Midbrain (tissue), 1 donor: ENCODE measurements at places on chromosomes 6 and 20.

- DNase-seq, result no peak
These were observed 107.0 kb downstream of the TNFRSF21 start for GRCh38 chr6:47202644-47203205.

- peak; percentile 61 for DNase-seq
These were observed 55.9 kb downstream of the ANKEF1 start for GRCh38 chr20:10090588-10091166.

DNA sequence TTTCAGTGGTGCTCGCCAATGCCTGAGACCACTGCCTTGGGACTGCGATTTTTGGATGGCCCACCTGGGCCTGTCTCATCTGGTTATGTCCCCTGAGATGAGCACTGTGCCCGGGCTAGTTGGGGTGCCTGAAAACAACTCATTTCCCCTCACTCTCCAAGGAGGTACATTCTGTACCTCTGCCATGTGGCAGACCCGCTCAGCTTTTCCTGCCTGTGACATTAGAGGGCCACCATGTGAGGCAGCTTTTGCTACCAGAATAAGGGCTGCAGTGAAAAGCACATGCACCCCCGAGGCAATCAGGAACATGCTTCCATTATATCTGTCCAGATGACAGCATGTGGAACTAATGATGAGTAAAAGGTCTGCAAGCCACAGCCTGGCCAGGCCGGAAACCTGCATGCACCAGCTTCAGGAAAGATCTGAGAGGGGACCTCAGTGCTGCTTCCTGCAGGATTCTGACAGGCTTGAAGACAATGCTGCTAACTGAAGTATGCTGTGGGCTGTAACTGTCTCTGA, 11.3 kb upstream of the SRSF6 start:
- DNase-seq, result no peak

- no peak for DNase-seq
These were observed 18.3 kb downstream of the BTN2A1 start for GRCh38 chr6:26475823-26476729.

GRCh38 chr20:8718279-8718678, 350.6 kb upstream of the PLCB4 start:
- no peak for DNase-seq

DNA sequence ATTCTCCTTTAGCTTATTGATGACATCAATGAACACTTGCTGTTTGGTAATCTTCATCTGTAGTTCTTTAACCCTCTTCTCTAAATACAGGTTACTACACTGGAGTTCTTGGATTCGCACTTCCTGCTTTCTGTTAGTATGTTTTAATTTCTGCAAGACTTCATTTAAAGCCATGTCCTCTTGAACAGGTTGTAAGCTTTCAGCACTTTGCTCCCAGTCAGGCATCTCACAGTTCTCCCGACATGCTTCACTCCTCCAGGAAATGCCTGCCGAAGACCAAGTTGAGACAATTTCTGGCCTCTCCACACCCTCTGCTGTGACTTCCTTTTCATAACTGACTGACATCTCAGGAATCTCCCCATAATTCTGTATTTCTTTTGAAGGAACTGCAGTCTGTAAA, 15.8 kb downstream of the CAGE1 start:
- no peak for DNase-seq

DNA sequence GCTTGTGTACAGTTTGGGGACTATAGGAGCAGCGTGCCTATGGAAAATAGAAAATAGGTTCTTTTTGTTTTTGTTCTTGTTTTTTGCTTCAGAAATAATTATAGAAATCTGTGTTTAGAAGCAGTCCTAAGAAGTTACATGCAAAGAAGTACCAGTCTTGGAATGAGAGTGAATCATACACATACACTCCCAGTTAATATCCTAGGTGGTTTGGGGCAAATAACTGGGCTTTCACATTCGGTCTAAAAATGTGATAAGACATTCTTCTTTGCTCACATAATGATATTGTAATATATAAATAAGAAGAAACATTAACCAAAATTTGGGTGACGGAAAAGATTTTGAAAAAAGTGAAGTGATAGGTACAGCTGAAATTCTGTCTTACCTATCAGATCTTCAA, 61.0 kb downstream of the ENPP1 start:
- DNase-seq, result no peak

DNA sequence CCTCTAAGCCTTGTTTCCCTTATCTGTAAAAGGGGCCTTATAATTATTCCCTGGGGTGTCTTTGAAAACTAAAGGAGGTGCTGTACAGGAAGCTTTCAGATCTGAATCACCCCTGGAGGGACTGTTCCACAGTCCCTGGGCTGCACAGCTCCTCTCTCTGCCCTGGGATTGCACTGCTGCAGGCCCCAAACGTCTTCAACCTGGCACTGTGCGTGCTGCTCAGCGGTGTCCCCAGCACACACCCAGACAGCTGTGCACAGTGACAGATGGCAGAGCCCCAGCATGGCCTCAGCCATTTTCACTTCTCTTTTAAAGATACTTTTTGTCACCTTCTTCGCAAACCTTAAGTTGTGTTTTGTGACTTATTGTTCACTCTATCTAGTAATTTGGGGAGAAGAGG, 50.7 kb upstream of the INSM1 start:
- no peak for DNase-seq

GRCh38 chr6:72746276-72746675, 124.4 kb downstream of the KCNQ5 start:
- DNase-seq, result no peak

DNA sequence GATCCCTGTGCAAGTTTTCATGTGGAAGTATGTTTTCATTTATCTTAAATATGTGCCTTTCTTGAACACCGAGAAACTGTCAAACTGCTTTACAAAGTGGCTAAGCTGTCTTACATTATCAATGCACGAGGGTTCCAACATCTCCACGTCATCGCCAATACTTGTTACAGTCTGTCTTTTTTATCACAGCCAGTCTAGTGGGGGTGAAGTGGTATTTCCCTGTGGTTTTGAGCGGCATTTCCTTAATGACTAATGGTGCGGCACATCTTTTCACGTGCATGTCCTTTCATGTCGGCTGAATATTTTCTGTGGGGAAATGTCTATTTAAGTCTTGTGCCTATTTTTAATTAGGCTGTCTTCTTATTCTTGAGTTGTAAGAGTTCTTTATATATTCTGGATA, 280.4 kb downstream of the FOXC1 start:
- DNase-seq, result no peak

GRCh38 chr6:10541591-10541990, 20.4 kb downstream of the GCNT2 start:
- DNase-seq, result no peak

DNA sequence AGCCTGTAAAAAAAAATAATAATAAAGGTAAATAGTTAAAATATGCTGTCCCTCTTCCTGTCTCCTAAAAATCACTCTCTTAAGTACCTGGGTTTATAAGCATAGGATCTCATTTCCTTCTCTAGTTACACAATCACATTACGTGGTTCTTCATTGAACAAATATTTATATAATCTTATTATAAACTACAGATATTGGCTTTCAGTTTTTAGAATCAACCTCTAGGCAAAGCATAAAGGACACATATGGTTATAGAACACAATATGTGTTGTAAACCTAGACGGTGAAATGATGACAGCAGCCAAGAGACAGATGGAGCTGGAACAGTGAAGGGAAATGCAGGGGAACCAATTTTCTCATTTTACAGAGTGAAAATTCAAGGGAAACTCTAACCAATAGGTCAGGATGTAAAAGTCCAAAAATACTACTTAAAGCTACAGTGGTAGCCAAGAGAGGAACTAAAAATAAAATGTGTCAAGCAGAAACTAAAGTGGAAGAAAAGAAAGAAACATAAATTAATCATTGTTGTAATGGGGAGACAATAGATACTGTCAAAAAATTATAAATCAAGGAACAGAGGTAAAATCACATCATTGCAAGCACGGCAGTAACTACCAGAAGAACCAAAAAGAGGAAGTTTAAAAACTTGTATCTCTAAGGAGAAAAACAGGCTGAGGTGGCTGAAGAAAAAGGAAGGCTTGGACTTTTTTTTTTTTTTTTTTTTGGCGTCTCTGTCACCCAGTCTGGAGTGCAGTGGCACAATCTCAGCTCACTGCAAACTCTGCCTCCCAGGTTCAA, 82.8 kb upstream of the CDYL start:
- DNase-seq, result no peak

GRCh38 chr6:85680388-85680787, 37.7 kb upstream of the SYNCRIP start:
- DNase-seq, result no peak

DNA sequence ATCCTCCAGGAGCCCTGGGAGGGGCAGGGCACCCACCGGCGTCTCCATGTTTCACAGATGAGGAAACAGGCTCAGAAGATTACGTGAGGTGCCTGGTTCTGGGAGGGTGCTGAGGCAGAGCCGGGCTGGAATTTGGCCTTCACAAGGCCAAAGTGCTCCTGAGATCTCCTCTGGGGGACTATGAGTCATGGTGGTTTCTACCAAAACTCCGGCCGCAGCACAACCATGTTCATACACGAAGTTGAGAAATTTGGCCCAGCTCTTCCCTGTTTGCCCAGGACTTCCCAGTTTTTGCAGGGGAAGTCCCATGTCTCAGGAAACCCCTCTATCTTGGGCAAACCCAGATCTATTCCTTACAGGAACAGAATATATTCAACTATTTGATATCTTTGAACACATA, 172.9 kb upstream of the CDYL start:
- DNase-seq, result no peak

DNA sequence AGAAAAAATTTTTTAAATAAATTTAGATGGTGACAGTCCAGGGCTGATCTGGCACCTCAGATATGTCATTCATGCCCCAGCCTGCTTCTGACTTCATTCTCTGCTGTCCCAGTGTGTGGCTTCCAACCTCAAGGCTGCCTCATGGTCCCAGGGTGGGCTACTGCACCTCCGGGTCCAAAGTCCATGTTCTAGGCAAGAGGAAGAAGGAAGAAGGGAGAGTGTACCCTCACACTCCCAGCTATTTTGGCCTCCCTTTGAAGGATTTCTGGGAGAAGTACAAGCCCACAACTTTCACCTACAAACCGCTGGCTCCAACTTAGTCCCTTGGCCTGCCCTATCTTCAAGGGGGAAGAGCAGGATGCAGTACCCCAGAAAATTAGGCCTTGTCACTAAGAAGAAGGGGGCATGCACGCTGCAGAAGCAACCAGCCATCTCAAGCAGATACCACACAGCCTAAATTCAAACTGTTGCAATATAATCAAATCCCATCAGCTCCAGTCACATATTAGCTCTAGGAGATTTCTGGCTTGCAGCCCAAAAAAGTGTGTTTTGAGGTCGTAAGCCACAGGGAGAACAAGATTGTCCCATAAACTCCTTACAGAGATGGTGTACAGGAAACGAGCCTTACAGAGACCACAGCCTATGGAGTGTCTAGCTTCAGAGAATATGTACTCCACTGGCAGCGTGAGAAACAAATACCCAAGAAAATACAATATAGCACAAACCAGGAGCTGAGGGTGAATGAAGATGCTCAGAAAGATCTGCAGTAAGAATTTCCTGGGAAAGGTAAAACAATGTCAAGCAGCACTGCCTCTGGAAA, 906 bp upstream of the BTN3A2 start:
- DNase-seq, result peak; percentile 50

- peak; percentile 77 for DNase-seq
These were observed 8.8 kb downstream of the CLDN20 start for GRCh38 chr6:155272353-155273232.

DNA sequence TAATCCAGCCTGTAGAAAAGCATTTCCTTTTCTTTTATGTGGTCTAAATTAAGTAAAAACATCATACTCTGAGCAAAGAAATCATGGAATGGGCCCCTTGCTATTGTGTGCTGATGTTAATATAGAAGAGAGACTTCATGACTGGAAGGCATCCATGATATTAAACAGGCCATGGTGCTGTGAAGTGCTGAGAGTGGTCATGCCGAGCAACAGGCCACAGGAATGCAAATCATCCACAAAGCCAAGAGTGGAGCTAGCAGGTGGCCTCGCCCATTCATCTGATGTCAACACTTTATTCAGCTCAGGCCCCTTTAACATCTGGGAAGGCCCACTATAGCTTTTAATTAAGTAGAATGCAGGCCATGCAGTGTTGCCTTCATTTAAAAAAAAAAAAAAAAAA, 115.2 kb upstream of the HMGCLL1 start:
- DNase-seq, result no peak

DNA sequence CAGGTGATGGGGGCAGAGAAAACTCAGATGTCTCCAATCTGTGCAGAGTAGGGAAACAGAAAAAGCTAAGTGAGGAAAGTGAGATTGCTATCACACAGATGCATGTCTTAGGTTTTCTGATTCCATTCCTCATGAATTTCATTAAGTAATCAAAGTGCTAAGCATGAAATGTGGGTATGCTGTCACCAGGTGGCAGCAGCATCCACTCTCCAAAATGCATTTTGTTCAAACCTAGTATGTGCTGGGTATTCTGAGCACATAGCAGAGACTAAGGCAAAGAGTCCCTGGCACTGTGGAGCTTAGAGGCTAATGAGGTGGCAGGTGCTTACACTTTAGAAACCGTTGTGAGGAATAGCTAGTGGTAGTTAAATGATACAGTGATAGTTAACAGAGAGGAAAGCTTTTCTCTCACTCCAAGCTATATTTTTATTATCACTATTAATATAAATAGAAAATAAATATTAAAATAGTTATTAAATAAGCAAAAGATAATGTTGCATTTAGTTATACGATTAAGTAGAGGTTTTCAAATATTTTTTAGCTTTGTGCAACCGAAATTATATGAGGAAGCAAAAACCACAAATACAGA, 179.5 kb downstream of the CDH26 start:
- DNase-seq, result no peak

DNA sequence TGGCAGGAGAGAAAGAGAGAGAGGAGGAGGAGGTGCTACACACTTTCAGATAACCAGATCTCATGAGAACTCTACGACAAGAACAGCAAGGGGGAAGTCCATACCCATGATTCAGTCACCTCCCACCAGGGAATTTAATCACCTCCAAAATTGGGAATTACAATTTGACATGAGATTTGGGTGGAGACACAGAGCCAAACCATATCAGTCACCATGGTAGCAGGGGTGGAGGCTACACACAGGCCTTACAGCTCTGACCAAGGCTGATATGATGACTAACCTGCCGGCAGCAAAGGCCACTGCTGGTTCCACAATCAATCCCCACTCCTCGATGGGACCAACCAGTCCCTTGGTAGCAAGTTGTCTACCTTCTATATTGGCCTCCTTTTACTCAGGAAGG, 13.6 kb upstream of the RBM24 start:
- DNase-seq, result no peak

DNA sequence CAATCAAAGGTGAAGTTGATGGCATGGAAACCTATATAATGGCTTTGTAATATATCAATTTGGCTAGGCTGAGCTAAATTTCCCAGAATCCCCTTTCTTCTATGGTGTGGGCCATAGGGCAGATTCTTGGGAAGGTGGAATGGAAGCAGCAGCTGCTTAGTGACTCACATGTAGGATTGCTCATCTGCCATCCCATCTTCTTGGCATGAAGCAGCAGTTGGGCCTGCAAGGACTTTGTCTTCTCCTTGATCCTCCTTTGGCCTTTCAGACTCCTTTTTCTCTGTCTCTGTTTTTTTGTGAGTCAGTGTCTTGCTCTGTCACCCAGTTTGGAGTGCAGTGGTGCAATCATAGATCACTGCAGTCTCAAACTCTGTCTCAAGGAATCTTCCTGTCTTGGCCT, 52.6 kb upstream of the CEP162 start:
- no peak for DNase-seq

- DNase-seq, result no peak
These were observed 53.8 kb upstream of the UFL1 start for GRCh38 chr6:96467814-96468213.
